ENCODE measurements at places on chromosomes 7 and 10.

- no peak for DNase-seq
Observed at GRCh38 chr10:86970982-86971231, 2.6 kb downstream of the ADIRF start.

DNA sequence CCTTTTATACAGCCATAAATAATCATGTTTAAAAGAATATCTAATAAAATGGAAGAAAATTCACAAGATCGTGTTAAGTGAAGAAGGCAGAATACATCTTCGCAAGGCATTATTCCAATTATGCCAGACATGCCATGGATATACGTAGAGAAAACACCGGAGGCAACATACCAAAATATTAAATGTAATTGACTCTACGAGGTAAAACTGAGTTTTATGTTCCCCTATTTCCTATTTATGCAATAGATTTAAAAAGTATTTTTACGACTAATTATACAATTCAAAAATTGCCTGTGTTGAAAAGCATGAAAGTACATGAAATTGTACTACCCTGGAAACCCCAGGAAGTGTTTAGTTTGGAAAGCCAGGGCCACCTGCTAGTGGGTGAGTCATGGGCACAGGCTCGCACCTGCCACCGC lies 936 bp upstream of the REPIN1 start:
- no peak for DNase-seq

DNA sequence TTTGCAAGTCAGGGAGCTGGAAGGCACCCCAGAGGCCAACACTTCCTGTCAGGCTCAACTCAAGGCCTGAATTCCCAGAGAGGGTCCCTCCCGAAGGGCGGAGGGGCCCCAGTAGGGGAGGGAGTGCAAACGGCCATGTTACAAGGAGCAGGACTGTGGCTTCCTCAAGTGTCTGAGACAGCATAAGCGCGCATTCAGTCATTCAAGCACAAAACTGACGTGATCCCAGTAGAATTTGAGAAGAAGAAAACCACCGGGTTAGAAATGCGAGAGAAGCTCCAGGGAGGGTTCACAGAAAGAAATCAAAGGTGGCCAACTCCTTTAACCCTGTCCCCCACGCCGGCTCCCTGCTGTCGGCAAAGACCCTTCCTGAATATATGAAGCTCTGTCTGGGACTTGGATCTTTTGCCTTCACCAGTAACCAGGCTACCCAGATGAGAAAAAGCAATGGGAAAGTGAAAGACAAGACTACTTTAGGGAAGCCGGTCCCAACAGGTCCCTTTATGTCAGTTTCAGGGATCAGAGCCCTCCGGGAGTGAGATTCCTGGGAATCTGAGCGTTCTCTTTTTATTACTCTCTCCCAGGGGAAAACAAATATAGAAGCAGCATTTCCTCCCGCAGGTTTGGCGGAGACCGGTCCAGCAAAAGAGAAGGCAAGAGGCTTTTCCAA lies 1.3 kb downstream of the AFAP1L2 start:
- no peak for DNase-seq

DNA sequence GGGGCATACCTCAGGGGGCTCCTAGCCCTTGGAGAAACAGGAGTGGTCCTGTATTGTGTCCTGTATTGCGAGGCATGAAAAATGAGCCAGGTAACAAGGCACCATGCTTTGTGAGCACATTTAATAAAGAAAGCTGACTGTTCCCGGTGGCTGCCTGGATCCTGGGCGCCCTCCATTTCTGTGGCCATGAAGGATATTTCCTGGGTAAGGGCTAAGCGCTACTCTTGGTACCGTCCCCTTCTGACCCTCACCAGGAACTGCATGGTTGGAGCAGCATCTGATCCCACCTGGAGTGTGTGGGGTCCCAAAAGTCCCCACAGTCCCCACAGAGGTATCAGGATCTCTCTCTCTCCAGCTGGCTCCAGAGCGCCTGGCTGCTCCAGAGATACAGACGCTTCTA lies 139.5 kb downstream of the MAPK8 start:
- no peak for DNase-seq

DNA sequence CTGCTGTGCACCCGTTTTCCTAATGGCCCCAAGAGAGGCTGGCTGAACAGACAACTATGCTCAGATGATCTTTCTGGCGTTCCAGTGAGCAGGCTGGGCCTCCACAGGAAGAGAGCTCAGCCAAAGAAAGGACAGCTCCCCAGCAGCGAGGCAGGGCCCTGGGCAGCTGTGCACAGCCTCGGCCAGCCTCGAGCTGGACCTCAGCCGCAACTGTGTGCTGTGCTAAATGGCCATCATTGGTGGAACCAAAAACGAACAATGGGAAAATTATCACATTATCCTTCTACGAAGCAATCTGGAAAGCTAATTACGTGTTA lies 97.5 kb downstream of the CTBP2 start:
- DNase-seq = no peak

DNA sequence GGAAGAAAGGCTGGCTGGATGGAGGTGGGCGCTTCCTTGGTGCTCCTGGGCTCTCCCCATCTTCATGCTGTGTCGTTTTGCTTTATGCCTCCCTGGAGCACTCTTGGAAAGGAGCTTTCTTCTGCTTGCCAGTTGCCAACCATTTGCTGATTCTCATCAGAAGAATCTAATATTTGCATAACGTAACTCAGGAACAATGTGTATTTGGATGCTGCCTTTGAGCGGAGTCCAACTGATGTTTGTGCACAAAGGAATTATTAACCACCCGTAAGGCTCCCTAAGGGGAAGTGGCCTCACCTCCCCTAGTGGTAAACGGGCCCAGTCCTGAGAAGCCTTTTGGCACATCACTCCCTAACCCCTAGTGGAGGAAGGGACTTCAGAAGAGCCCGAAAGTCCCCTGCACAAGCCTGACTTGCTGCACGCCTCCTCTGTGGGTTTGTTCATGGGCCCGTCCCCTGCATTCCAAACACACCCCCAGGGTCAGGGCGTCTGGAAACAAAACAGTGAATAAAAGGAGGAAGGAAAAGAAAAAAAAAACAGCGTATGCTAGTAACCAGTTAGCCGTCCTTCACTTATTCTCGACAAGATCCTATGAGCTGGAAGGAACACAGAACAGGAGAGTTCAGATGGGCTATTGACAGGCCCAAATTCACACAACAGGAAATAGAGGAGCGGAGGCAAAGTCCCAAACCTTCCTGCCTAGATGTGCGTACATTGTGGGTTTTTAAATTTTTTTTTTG lies 602.2 kb downstream of the LRMDA start:
- no peak for DNase-seq

GRCh38 chr7:110317541-110318265 lies 773.2 kb upstream of the LRRN3 start:
- DNase-seq = no peak

GRCh38 chr7:31873816-31874597 lies 187.0 kb downstream of the PPP1R17 start:
- DNase-seq = no peak

- no peak for DNase-seq
Observed at GRCh38 chr7:323410-323809, 33.4 kb downstream of the FOXL3 start.

- no peak for DNase-seq
Observed at GRCh38 chr10:71939861-71940474, 24.2 kb upstream of the CHST3 start.

DNA sequence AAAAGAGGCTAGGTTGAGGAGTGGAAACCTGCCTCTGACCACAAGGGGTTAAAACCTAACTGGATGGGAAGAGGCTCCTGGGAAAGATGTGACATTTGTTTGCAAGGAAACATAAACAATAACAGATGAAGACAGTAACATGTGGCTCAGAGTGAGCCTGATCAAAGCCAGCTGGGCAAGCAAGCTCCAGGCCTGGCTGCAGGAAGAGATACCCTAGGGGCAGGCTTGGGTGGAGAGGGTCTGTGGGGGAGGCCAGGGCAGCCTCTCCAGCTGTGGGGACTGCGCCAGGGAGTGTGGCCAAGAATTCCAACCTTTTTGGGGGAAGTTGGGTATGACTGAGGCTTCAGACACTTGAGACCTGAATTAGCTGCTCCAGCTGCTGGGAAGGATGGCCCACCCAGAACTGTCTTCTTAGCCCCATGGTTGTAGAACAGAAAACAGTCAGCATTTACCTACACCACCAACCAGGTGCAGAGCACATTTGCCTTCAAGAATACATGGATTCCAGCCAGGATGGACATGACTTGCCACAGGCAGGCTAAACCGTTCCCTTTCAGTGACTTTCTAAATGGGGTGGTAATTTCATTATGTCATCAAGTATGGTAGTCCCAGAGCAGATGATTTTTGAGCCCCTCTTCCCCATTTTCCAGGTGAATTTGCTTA lies 10.4 kb upstream of the FAM170B start:
- no peak for DNase-seq

DNA sequence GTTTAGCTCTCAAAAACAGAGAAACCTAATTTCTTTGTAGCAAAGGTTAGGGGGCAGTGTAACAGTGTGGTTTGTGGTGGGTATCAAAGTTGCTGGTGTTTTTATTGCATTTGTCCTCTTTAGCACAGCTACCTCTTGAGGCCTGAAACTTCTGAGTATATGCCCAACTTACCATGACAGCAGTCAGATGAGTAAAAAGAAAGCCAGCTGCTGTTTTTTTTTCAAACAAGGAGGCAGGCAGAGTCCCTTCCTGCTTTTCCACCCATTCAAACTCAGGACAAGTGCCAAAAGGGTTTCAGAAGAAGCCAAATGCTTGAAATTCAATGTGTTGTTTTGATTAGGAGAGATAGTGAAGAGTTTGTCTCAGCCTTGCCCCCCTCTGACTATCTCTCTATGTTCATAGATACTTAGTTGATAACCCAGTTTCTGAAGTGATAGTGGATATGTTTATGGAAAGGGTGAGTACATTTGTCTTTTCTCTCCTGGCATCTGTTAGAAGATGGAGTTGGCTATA lies 23.1 kb downstream of the GBF1 start:
- DNase-seq = no peak

DNA sequence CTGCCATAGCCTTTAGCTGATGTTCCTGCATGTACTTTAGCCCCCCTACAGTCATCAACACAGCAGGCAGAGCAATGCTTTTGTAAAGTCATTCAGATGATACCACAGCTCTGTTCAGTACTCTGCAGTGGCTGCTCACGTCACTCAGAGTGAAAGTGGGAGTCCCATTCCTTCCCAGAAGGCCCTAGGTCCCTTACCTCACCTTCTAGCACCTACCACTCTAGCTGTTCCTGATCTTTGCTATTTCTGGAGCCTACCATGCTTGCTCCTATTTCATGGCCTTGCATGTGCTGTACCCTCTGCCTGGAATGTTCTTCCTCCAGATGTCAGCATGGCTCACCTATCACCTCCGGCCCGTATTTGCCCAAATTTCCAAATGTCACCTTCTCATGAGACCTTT lies 94.4 kb upstream of the PRR15 start:
- no peak for DNase-seq

- DNase-seq = no peak
Observed at GRCh38 chr10:60517805-60518204, 128.1 kb upstream of the ANK3 start.

- no peak for DNase-seq
Observed at GRCh38 chr10:11846542-11846941, 23.4 kb downstream of the PROSER2 start.

DNA sequence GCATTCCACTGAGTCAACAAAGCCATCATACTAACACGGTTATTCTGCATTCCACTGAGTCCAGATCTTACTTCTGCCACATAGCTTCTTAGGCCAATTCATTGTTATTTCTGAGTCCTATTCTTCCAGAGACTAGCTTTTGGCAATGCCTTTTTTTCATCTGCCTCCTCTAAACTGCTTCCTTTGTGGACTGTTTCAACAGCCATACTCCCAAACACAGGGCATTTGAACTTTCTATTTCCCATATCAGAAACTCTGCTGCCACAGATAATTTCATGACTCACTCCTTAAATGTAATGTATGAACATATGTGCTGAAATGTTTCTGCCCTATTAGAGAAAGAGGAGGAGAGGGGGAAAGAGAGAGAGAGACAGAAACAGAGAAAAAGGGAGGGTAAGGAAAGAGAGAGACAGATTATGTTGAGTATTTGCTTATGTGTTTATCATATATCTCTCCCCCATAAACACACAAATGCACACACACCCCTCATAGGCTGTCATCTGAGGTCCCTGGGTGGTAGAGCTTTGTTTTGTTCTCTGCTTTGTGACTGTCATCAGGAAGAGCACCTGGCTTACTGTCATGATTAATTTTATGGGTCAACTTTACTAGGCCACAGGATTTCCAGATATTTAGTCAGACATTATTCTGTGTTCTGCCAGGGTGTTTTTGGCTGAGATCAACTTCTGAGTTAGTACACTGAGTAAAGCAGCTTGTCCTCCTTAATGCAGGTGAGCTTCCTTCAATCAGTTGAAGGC lies 308.0 kb upstream of the KCND2 start:
- DNase-seq = no peak

GRCh38 chr7:130946114-130946513 lies 212.1 kb upstream of the KLF14 start:
- no peak for DNase-seq

- no peak for DNase-seq
Observed at GRCh38 chr7:84106291-84106690, 88.3 kb downstream of the SEMA3A start.

DNA sequence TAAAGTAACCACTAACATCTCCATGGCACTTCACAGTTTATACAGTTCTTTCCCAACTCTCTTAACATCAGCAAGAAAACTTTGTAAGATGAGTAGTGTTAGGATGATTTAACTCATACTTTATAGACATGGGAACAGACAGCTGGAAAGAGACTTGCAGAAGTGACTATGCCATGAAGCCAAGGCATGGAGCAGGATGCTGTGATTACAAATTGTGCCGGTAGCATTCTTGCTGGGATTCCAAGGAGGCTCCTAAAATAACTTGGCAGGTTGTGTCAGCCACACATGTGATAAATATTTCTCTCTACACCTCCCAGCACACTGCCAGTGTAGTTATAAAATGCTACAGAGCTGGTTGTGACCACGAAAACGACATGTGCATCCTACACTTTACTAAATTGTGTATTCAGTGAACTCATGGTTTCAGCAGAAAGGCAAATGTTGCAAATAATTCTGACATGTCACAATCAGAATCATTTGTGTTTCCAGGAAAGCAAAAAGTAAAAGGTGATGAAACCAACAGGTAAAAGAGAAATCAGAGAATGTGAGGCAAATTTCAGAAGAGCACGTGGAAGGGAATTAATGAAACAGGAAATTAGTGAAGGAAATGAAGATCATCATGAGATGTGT lies 5.6 kb upstream of the CYP3A4 start:
- DNase-seq = no peak

- DNase-seq = no peak
Observed at GRCh38 chr7:108460964-108461363, 4.7 kb upstream of the NRCAM start.

GRCh38 chr7:80729591-80730320 lies 91.3 kb downstream of the CD36 start:
- DNase-seq = no peak

Measured in left cardiac atrium (tissue), 4 donors.